ENCODE measurements at places on chromosomes 5 and 9.
A peak's percentile ranks its signal among the peaks of the same experiment; 100 is the strongest.

GRCh38 chr9:133406480-133407307, 11.1 kb downstream of the REXO4 start:
- DNase-seq, result peak; percentile 47

- no peak for DNase-seq
Observed at GRCh38 chr9:2870340-2870739, 26.4 kb upstream of the PUM3 start.

GRCh38 chr9:93903886-93904648, 51.1 kb downstream of the BARX1 start:
- DNase-seq, result no peak

DNA sequence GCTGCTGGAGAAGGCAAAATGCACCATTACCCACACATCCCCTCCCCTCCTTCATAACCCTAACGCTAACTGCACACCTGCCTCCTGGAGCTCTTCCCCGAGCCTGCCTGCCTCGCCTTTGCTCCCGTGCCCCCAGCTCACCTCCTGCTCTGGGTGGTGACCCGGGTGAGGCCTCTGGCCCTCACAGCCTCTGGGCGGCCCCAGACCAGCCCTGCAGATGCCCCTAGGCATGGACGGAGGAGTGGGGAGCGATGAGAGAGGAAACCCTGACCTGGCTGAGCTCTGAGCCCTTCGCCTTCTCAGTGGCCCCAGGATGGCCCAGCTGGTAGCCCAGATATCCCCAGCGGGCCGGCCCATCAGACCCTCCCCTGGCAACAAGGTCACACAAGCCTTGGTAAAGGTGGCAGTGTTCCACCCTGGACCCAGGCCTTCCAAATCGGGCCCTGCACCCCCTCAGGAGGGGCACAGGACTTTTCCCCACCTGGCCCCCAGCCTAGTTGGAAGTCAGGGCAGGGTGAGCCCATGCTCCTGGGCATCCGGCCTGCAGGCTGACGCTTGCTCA, 14.5 kb upstream of the CAMSAP1 start:
- DNase-seq, result no peak

GRCh38 chr5:31469886-31470285, 62.0 kb downstream of the DROSHA start:
- DNase-seq, result no peak

GRCh38 chr9:91546574-91546973, 122.9 kb upstream of the NFIL3 start:
- DNase-seq, result no peak

DNA sequence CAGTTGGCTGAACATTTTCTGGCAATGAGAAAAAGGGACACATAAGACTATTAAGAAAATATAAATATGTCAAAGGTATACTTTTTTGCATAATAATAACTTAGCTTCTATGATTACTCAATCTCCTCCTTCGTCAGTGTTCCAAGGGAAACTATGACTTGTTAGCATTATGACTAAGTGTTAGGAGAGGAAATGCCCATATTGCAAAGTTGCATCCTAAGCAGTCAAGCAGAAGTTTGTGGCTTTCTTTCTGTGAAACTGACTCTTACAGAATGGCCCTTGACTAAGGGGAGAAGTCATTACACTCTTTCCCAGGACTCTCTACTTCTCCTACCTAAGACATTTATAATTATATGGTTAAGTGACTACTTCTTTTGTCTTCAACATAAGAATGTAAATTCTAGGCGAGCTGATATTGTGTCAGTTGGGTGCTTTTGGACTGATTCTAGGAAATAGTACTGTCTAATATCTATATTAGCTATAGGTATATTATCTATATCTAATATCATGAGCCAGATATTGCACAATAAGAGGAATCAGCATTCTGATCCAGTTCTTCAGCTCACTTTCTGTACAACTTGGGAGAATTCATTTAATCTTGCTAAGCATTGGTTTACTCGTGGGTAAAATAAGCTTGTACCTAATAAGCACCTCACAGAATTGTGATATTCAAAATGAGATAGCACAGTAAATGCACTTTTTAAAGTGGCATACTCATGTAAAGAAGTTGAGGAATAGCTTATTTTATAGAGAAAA, 16.4 kb upstream of the SPINK6 start:
- no peak for DNase-seq

DNA sequence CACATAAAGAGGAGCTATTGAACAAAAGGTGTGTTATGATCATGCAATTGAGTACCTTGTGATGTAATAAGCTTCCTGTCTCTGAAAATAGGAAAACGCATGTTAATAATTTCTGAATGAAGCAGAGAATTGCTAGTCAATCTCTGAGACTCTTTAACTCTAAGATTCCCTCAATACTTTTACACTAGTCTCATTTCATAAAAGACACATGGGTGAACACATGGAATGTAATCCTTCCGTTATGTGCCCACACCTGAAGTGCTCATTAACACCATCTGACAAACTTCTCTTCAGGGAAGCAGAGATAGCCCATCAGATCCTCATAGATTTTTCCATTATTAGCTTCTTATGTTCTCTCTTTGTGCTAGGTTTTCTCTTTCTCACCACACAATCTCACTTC, 182.4 kb downstream of the TLR4 start:
- DNase-seq, result no peak

DNA sequence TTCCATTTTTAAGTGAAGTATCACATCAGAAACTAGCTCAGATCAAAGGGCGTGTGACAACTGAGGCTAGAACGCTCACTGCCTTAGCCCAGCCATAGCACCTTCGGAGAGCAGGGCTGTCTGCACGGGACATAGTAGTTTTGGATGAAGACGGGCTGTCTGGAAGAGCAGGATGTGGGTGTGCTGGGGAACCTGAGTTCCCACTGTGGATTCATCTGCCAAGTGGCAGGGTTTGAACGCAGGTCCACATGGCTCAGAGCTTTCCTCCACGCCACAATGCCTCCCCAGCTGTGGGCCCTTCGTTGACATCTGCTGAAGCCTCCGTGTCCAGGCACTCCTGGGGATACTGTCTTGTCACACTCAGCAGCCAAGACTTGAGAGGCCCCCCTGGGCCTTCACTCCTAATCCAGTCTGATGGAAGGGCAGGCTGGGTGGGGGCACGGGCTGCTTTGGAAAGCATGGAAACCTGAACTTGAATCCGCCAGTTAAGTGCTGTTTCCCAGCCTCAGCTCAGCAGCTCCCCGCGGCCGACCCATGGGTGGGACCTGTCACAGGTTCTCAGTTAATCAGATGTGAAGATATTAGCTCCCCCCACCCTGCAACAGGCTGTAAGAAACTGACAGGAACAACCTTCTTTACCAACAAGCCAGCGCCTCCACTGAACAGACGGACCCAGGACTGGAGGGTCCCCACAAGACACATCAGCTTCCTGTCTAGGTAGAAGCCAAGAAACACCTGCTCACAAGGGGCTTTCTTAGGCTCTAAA, 228.1 kb downstream of the FANCC start:
- DNase-seq, result no peak

DNA sequence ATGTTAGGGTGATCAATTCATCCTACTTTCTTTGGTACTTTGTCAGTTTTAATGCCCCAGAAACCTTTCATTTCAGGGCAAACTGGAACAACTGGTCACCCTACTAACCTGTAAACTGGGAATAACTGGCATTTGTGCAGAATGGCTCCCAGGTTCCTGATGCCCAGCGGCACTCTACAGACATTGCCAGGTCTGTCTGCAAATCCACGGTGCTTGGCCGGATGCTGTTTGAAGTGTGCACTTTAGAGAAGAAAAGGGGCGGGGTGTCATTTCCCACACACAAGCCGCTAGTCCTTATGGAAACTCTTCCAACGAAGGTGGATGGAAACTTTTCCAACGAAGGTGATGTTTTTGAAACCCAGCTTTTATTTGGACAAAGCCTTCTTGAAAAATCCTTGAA, 49.9 kb upstream of the OTULINL start:
- DNase-seq, result no peak

DNA sequence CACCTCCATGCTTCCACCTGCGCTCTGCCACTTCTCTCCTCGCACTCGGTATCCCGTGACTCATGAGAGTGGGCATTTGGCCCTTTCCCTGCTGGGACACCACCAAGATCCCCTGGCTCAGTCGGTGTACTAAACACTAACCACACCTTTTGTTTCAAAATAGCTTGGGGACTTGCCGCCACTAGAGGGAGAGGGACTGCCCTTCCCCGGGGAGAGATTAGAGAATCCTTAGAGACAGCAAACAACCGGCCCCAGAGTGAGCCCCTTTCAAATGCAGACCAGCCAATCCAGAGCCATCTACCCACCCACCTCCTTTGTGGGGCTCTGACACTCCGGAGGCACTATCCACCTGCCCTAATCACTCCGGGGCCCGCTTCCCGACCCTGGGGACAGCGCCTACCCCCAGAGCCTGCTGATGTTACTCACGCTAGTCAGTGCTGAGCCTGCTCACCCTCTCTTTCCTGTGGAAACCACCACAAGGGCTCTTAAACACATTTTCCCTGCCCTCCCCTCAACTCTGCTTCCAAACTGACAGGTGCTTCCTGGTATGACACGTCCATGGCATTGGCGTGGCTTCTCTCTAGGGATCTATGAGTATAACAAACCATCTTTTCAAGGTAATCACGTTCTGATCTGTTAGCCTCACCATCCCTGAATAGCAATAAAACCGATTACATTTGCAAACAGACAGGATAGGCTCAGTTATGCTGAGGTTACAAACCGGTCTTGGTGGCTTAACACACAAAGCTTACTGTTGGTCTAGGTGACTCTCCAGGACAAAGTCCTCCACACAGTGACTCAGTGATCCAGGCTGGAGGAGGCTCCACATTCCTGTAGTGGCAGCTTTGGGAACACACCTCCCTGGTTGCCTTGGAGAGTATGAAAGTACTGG, 180.1 kb upstream of the MVB12B start:
- DNase-seq, result no peak

DNA sequence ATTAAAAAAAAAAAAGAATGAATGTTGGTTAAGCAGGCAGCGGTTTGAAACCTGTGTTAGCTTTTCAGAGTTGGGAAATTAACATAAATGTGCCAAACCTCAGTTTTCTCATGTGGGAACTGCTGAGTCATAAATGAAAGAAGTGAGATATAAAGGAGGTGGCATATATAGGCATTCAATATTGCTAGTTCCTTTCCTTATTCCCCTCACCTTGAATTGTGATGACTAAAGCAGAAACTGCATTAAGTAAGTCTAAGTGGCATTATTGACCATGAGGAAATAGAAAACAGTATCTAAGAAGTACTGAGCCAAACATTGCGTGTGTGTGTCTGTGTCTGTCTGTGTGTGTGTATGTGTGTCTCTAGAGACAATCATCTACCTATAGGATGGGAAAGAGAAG, 691.2 kb downstream of the TLR4 start:
- no peak for DNase-seq

DNA sequence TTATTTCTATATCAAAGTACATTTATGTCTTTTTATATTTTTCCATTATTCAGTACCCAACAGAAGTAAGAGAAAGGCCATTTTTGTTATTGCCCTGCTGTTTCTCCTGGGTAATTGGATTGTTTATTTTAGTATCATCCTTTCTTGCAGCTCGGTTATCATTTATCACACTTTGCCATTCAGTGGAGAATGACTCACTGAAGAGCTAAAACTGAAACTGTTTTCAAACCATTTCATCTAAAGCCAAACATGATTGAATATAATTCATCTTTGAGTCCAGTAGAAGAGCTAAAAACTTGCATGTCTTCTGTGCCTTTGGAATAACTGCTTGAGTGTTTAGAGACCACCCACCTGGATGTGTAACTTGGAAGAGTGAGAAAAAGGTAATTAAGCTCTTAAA, 139.5 kb upstream of the PRDM9 start:
- no peak for DNase-seq

- no peak for DNase-seq
Observed at GRCh38 chr9:18610956-18611355, 137.0 kb downstream of the ADAMTSL1 start.

- DNase-seq, result no peak
Observed at GRCh38 chr5:127074466-127074865, 1.2 kb upstream of the C5orf63 start.

GRCh38 chr5:123802298-123802951, 290.4 kb downstream of the CSNK1G3 start:
- DNase-seq, result no peak

- no peak for DNase-seq
Observed at GRCh38 chr5:56105511-56106291, 110.9 kb upstream of the IL6ST start.

GRCh38 chr5:87243161-87243844, 24.4 kb upstream of the RASA1 start:
- no peak for DNase-seq

DNA sequence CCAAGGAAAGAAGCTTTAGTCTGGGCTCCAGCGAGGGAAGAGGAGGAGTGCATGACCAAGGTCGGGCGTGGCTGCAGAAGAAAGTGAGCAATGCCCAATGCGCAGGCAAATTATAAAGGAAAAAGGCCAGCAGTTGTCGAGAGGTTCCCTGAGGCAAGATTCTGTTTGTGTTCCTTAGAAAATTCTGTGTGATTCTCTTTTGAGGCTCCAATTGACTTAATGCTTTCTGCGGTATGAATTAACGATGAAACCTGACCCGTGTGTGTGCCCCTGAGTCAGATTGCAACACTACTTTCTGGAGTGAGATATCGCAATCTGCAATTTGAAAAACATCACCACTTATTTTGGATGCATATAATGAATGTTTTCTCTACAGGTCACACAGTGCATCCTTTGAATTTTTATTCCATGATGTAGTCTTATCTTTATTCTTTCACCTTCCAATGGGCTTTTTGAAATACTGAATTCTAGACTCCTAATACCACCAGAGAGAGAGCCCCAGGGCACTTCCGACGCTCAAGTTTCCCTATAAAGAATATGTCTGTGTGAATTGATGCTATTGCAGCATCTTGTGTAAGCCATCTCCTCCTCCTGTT, 117.9 kb upstream of the IL6ST start:
- no peak for DNase-seq

- no peak for DNase-seq
Observed at GRCh38 chr5:38745836-38746732, 99.7 kb upstream of the OSMR start.

DNA sequence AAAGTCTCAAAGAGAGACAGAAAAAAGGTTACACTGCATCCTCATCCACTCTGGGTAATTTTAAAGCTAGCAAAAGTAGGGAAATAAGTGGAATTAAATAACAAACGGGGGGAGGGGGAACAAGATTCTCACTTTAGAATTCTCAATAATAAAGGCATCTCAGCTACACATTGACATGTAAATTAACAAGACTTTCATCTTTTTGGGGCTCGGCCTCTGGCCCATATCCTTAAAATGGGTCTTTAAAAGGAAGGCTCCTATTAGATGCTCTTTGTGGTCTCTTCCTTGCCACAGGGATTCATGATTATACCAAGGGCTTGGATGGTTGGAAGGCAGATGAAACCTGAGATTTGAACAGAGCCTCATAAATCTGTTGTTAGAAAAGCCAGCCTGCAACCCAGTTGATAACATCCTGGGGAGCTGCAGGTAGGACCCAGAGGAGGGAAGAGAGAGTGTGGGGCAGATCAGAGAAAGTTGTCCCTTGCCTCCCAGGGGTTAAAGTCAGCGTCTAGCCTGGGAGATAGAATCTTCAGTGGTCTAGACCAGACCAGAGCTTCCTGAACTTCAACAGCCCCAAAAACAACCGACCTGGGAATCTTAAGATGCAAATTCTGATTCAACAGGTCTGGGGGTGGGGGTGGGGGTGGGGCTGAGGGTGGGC, 135.9 kb downstream of the GCNT1 start:
- no peak for DNase-seq
